ENCODE measurements at places on chromosomes 7 and 10.
A peak's percentile ranks its signal among the peaks of the same experiment; 100 is the strongest.

DNA sequence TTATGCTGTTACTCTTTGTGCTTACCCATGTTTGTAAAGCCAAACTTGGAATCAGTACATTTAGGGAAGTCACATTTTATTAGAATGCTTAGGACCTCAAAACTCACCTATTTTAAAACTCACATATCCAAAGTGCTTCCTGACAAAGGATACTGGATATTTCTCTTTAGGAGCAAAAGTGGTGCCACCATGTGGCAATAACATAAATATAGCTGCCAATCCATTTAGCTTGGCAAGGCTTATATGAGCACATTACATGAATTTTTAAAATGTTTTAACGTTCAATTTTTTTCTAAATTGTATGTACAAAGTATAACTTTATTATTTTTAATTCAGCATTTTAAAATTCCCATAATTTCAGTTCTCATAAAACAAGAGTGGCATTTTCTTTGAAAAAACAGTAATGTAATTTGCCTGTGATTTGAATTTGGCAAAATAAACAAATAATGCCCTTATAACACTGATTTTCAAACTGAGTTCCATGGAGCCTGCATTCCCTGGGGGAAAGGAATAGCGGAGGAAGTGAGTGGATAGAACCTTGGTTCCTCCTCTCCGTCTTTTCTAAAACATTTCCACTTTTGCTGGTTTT lies 75.4 kb downstream of the HDAC9 start:
- DNase-seq: peak; percentile 34

GRCh38 chr7:121610243-121610642 lies 214.1 kb upstream of the FAM3C start:
- DNase-seq: no peak

DNA sequence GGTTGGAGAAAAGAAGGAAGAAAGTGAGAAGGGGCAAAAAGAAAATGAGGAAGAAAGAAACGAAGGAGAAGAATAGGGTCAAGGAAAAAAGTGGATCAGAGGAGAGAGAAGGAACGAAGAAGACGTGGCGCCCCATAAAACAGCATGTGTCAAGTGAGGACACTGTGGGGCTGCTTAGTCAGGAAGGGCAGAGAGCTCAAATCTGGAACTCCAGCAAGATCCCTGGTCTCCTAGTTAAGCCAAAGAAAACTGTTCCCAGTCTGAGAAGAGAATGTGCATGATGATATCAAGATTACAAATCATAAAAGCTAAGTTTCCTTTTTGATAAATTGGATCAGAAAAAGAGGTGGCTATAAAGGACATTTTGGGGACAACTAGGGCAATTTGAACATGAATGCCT lies 33.0 kb downstream of the CREB3L2 start:
- DNase-seq: no peak

GRCh38 chr10:98169379-98169778 lies 34.9 kb downstream of the R3HCC1L start:
- no peak for DNase-seq

DNA sequence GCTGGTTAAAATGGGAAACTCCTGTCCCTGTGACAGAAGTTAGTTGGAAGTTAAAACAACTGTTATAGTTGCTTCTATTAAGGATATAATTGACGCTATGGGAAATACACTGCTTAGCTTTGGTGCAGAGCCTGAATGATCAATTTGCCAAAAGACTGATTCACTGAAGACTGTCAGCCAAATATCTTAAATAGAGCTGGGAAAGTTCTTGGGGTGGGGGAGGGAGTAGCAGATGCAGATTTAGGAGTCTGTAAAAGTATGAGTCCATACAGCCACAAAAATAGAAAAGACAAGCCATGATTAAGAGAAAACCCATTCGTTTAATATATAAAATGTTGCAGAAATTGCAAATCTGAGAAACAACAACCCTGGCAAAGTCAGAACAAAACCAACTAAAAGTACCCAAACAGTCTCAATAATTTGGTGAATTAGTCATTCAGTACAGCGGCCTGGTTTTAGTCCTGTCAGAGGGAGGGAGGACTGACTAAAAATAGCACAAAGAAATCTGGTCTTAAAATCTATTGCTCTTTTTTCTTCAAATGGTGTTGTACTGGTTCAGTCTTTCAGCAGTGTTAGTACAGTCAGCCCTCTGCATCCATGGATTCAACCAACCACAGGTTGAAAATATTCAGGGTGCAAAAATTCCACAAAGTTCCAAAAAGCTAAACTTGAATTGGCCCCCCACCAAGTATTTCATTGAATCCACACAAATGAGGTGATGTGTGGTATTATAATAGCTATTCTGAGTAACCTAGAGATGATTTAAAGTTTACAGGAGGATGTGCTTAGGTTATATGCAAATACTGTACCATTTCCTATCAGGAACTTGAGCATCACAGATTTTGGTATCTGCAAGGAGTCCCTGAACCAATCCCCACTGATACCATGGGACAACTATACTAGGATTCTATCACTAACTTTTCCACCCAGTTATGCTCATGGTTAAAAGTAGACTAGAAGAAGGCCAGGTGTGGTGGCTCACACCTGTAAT lies 30.0 kb downstream of the STK17A start:
- DNase-seq: no peak

- DNase-seq: no peak
Measured at GRCh38 chr7:37952240-37952639, 31.8 kb downstream of the EPDR1 start.

DNA sequence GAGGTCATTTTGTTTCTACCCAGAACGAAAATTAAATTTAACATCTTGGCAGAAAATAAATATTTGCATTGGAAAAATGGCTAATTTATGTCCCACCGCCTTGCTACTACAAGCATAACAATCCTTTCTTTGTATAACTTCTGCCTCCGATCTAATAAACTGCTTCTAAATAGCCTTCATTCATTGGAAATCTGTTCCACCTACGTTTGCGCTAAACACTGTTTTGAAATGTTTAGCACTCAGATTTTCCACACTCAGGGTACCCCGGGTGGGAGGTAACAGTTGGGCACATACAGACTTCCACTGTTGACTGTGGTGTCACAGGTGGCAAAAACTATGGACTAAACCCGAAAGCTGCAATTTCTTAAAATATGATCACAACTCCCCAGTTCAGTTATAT lies 96.4 kb downstream of the FGFR2 start:
- DNase-seq: no peak

GRCh38 chr10:45427262-45427969 lies 53.4 kb downstream of the ALOX5 start:
- DNase-seq: no peak

DNA sequence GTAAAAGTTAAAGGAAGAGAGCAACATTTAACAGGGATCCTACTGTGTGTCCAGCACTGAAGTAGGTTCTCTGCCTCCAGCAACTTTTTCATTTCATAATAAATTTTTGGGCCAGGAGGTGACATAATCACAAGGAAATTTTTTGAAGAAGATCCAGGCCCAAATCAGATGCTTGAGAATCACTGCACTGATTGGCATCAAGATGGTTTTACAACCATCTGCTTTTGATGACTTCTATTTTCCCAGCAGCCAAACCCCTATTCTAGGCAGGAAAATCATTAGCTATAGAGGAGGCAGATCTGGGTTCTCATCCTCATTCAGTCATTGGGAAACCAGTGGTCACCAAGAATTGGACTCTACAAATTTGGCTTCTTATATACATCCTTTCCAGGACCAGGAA lies 79.0 kb downstream of the ARL4A start:
- DNase-seq: no peak

GRCh38 chr7:111198255-111198654 lies 107.3 kb downstream of the LRRN3 start:
- no peak for DNase-seq

DNA sequence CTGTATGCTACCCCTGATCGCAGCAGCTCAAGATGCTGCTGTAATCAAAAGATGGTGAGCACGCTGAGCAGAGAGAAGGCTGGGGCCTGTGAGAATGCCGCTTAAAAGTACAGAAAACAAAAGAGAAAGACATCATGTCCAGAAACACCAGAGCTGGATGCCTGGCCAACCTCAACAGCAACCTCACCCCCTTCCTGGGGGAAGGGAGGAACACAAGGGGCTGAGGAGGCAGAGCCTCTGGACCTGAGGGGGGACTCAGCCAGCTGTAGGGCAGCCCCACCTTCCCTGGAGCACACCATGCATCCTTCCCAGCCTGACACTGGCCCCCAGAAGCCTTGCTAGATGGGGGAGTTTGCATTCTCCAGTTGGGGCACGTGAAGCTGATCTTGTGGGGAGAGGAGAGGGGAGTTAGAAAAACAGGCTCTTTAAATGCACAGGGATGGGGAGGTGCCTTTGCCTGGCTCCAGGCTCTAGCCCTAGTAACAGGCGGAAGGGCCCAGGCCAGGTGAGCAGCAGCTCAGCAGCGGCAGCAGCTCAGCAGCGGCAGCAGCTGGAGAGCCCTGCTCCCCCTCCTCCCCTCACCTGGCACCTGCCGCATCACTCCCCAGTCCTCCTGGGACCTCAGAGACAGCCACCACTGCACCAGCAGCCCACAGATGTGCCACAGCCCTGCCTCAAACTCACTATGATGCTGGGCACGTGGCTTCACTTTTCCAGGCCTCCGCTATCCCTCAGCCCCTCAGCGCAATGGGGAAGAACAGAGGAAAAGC lies 156.3 kb downstream of the NEURL1 start:
- peak; percentile 43 for DNase-seq
